ENCODE measurements at places on chromosomes 11 and 22.

DNA sequence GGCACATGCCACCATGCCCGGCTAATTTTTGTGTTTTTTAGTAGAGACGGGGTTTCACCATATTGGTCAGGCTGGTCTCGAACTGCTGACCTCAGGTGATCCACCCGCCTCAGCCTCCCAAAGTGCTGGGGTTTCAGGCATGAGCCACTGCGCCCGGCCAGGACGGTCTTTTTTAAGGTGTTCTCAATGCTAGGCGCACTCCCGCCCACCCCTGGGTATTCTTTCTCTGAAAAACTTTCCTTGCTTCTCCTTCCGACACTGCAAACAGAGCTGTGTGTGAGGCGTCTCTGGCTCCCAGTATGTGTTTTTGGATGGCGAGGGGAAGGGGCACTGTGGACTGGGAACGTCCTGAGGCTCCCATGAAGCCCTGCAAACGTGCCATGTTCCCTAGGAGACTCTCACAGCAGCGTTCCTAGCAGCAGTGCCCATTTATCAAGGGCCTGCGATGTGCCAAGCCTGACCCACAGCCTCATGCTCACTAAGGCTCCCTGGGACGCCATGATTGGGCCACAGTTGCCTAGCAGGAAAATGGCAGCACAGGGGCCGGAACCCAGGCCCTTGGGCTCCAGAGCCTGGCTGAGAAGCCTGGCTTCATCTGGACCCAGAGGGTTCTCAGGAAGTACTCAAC, 2.4 kb upstream of the RASL10A start:
- no peak for DNase-seq

- DNase-seq: peak; percentile 17
These were observed 209.5 kb downstream of the NTM start for GRCh38 chr11:131579932-131580387.

- no peak for DNase-seq
These were observed 927.4 kb downstream of the BRD1 start for GRCh38 chr22:48900327-48900597.

DNA sequence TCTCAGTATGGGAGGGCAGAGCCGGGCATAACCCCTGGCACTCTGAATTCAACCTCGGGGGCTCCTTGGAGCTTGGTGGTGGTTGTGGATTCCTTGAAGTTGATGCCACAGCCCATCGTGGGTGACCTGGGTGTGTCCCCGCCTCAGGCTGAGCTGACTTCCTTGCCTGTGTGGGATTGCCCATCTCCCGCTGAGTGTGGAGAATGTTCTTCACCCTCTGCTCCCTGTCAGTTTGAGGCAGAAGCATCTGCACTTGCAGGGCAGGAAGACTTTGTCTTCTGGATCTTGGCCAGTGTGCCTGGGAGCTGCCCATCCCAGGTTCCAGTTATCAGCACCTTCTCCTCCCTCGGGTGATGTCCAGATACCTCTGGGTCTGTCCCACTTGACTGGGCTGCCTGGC, 25.3 kb downstream of the CD82 start:
- DNase-seq: no peak

GRCh38 chr11:95734009-95734572, 55.5 kb downstream of the FAM76B start:
- DNase-seq: no peak

- no peak for DNase-seq
These were observed 67.8 kb downstream of the RBFOX2 start for GRCh38 chr22:35960854-35961253.

DNA sequence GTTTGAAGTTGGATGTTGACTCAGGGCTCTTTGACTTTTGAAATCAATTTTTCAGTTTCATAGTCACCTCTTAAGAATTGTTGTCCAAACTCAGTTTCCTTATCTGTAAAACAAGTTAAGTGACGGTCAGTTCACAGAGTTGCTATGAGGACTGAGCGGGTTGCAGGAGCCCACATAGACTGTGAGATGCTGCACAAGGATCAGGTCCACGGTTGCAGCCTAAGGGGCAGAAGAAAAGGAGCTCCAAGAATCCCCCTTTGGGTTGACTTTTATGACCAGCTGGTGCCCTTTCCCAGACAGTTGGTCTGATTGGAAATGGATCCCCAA, 55.5 kb upstream of the TIMP3 start:
- no peak for DNase-seq

GRCh38 chr11:74532501-74533246, 39.1 kb upstream of the LIPT2 start:
- no peak for DNase-seq

Data from GM12891 (cell line).